ENCODE measurements at places on chromosomes 2 and 18. TPM values are rescaled to one million over a fixed set of nuclear protein-coding genes. Genes with fewer than 3 reads are reported as not detected.

DNA sequence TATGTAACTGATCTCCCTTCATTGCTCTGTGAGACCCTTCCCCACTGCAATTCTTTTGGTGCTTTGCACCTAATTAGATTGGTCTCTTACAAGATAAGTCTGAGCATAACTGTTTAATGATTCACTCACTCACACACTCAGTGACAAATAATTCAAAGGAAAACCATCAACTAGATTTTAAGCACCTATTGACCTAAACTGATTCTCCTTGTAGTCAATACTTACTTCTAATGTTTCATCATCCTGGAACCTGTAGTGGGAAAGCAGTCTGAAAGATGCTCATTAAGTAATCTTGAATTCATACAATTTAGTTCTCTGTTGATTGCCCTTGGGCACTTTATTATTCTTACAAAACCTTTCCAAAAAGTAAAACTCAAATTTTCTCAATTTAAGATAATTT is 74.3 kb upstream of the COL5A2 start:
- no peak for DNase-seq

DNA sequence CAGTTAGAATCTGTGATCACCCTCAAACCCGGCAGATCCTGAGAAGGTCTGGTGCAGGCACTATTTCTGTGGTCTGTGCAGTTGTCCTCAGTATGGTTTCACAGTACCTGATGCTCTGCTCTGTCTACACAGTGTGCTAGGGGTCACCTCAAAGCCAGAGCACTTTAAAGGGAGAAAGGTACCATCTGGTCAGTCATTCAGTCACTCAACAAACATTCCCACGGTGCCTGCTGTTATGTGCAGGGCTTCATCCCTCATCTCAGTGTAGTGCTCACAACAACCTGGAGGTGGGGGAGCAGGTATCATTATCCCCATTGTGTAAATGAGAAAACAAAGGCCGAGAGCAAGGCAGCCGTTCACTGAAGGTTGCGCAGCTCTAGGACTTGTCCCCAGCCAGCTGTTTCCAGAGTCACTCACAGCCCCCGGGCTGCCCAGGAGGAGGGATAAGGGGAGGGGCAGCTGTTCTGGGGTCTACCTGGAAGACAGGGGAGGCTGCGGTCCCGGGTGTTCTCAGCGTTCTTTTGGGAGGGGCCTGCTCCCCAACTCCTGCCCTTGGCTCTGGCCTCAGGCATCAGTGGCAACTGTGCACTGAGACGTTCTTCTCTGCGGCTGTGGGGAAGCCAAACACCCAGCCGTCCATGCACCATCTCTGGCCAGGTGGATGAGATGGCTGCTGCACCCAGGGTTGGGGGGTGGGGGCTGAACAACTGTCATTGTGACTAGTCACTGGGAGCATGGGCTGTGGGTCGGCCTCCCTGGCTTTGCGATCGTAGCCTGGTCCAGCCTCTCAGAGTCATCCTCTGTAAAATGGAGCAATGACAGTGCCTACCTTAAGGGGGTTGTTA is 9.2 kb downstream of the INHBB start:
- DNase-seq = no peak

GRCh38 chr2:188956961-188957360 is 17.2 kb upstream of the COL3A1 start:
- no peak for DNase-seq

- DNase-seq = no peak
Measured at GRCh38 chr2:144358979-144359541, 160.9 kb downstream of the ZEB2 start.

GRCh38 chr2:69375494-69376353 is 11.3 kb downstream of the GFPT1 start:
- DNase-seq = no peak

DNA sequence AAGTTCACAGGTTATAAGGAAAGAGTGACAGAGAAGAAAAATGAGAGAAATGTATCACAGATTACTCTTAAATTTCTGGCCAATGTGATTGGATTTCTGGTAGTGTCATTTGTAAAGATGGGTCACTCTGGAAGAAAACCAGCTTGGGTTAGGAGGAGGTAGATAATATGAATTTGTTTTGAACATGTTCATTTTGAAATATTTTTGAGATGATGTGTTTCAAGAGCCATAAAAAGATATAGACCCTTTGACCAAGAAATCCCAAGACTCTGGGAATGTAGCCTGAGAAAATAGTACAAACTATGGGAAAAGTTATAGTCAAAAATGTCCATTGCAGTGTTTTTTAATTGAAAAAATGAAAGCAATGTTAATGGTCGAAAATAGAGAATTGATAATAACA is 70.7 kb downstream of the CALCRL start:
- no peak for DNase-seq

GRCh38 chr18:77784759-77785379 is 535.2 kb downstream of the GALR1 start:
- DNase-seq = no peak

DNA sequence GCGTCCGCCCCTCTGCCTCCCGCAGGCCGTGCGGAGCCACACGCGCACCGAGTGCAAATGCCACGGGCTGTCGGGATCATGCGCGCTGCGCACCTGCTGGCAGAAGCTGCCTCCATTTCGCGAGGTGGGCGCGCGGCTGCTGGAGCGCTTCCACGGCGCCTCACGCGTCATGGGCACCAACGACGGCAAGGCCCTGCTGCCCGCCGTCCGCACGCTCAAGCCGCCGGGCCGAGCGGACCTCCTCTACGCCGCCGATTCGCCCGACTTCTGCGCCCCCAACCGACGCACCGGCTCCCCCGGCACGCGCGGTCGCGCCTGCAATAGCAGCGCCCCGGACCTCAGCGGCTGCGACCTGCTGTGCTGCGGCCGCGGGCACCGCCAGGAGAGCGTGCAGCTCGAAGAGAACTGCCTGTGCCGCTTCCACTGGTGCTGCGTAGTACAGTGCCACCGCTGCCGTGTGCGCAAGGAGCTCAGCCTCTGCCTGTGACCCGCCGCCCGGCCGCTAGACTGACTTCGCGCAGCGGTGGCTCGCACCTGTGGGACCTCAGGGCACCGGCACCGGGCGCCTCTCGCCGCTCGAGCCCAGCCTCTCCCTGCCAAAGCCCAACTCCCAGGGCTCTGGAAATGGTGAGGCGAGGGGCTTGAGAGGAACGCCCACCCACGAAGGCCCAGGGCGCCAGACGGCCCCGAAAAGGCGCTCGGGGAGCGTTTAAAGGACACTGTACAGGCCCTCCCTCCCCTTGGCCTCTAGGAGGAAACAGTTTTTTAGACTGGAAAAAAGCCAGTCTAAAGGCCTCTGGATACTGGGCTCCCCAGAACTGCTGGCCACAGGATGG is 7.1 kb upstream of the WNT10A start:
- DNase-seq = peak; percentile 51

GRCh38 chr2:201218780-201219179 is 35.8 kb downstream of the CASP10 start:
- no peak for DNase-seq

GRCh38 chr2:158493458-158493857 is 36.7 kb downstream of the PKP4 start:
- DNase-seq = peak; percentile 53

- DNase-seq = no peak
Measured at GRCh38 chr2:111054791-111055691, 65.7 kb upstream of the BCL2L11 start.

VWC2L gene
- total RNA-seq = not detected

D2HGDH gene
- 22.3 TPM for total RNA-seq

RGPD3 gene
- not detected for total RNA-seq

DSG1 gene
- total RNA-seq = 4.3 TPM

SP5 gene
- total RNA-seq = not detected

SCYGR4 gene
- not detected for total RNA-seq

Measured in right cardiac atrium (tissue), 5 donors.